ENCODE measurements at places on chromosomes 4 and X.

- DNase-seq, result no peak
These were observed 976.5 kb downstream of the RPA4 start for GRCh38 chrX:97860226-97860625.

DNA sequence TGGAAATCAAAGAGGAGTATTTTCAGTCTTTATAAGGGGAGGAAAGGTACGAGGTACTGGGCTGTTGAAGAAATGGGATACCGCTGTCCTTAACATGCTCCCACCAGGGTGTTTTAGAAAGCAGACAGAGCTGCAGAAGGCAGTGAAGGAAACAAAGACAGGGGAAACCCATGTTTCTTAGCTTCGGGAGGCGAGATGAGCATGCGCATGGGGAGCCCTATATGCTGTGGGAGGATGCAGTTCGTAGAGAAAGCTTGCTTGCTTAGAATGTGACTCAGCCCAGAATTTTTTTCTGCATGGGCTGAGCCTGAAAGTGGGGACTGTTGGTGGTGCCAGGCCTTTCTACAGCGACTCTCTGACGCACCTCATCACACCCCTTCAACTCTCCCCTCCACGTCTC, 28.8 kb upstream of the SCOC start:
- DNase-seq, result no peak

GRCh38 chrX:129719931-129720530, 18.7 kb upstream of the XPNPEP2 start:
- DNase-seq, result no peak

- no peak for DNase-seq
These were observed 18.6 kb downstream of the MEPE start for GRCh38 chr4:87851332-87851731.

GRCh38 chr4:120209706-120210105, 143.1 kb upstream of the MAD2L1 start:
- no peak for DNase-seq

- DNase-seq, result no peak
These were observed 20.6 kb downstream of the GALNT7 start for GRCh38 chr4:173189117-173189693.

DNA sequence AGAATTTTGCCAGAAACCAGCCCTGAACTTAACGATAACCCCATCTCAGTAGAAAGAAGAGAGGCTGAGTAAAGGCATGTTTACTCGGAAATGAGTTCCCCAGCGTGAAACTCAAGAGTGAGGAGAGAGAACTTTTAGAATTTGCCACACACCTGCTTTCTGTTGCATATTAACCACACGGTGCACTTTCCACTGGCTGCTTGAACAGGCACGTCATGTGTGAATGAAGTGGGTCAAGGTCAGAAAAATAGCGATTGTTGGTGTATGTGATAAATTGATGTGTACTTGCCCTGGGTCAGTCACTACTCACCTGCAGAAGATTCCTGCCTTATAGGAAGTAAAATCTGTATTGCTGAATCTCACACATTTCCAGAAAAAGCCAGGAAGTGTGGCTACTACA, 395.7 kb downstream of the TRIML1 start:
- no peak for DNase-seq

DNA sequence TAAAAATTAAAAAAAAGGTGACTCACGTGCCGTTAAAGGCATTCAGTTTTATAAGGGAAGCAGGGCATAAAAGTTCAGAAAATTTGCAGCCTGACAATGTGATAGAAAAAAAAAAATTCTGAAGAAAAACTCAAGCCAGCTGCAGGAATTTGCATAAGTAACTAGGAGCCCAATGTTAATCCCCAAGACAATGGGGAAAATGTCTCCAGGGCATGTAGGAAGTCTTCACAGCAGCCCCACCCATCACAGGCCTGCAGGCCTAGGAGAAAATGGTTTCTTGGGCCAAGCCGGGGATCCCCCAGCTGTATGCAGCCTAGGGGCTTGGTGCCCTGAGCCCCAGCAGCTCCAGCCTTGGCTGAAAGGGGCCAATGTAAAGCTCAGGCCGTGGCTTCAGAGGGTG, 31.2 kb downstream of the CHM start:
- no peak for DNase-seq

- DNase-seq, result no peak
These were observed 1.6 kb upstream of the GIMD1 start for GRCh38 chr4:106370214-106370613.

DNA sequence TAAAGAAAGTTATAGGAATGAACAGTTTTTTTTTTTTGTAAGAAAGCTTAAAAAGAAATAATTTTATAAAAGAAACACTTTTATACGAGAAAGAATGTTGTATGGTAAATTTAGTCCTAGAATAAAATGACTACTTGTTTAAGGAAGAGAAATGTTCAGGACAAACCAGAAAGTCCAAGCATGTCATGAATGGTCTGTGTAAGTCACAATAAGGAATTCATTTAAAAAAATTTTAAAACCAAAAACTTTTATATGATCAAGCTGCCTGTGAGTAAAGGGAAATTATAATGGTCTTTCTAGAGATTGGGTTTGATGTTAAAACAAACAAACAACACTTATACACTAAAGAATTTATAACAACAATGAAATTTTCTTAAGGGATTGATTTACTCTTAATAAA, 858.9 kb upstream of the PCDH7 start:
- DNase-seq, result no peak

DNA sequence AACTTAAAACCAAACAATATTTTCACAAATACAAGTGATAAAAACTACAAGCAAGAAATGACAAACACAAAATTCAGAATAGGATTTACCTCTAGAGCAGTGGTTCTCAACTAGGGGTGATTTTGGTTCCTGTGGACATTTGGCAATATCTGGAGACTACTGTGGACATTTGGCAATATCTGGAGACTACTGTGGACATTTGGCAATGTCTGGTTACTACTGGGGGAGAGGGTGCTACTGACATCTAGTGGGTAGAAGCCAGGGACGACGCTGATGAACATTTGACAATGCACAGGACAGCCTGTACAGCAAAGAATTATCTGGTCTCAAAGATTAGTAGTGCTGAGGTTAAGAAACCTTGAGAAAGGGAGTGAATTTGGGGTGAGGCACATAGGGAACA, 169.8 kb downstream of the CLCN4 start:
- DNase-seq, result no peak

- DNase-seq, result peak; percentile 42
These were observed at the start of gene MTMR8 for GRCh38 chrX:64394874-64395567. Gene MTMR8 (minus strand): TSS chrX:64395452. CDS start chrX:64395363, 89 bp downstream.

GRCh38 chr4:159250751-159251325, 148.0 kb downstream of the RAPGEF2 start:
- DNase-seq, result no peak

DNA sequence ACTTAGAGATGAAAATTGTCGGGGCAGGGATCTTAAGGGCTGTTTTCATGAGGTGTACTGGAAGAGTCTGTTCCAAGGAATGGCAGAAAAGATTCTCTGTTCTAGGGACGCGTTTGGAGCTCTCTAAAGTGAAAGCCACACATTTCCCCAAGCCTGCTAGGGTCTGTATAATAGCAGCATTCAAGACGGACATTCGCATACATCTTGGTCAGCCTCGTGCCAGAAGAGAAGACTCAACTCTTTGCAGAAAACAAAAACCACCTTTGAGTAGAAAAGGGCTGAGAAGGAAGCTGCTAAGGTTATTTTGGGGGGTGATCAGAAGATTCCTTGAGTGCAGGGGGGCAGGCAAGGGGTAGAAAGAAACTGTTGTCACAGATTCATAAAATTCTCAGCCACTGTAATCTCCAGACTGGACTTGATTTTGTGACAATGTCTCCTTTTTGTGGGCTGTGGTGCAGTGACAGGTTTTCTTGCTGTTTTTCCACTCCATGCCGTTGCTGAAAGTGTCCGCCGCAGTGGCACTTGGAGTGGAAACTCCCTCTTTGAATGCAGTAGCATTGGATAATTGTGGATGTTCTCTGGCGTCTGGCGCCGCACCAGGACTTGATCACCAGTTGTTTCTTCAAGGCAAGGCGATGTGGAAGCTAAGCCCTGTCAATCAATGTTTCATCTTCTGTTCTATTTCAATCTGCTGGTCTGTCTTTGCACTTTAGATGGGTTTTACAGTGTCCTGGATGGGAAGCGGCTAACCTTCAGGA, 2.9 kb downstream of the GYG2 start:
- no peak for DNase-seq

Measured in stimulated activated CD8-positive, alpha-beta memory T cell treated with anti-CD3 and anti-CD28 coated beads, Interleukin-2, amount 100 ng/mL, for 1 hour (primary cell).